Breast epithelium (tissue), 4 donors: ENCODE measurements at places on chromosomes 1 and 21. TPM values are rescaled to one million over a fixed set of nuclear protein-coding genes. Genes with fewer than 3 reads are reported as not detected.
A peak's percentile ranks its signal among the peaks of the same experiment; 100 is the strongest.

- no peak for DNase-seq
Measured at GRCh38 chr1:178066908-178067614, 26.8 kb upstream of the RASAL2 start.

DNA sequence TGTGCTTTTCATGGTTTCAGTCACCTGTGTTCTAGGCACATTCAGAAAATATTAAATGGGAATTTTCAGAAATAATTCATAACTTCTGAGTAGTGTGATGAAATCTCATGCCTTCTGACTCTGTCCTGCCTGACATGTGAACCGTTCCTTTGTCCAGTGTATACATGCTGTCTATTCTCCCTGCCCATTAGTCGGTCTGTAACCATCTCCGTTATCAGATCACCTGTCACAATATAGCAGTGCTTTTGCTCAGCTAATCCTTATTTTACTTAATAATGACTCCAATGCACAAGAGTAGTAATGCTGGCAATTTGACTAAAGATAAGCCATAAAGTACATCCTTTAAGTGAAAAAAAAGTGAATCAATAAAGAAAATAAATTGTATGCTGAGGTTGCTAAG lies 597.5 kb downstream of the BRINP3 start:
- DNase-seq, result no peak

- DNase-seq, result no peak
Measured at GRCh38 chr1:183103147-183103546, 79.9 kb downstream of the LAMC1 start.

DNA sequence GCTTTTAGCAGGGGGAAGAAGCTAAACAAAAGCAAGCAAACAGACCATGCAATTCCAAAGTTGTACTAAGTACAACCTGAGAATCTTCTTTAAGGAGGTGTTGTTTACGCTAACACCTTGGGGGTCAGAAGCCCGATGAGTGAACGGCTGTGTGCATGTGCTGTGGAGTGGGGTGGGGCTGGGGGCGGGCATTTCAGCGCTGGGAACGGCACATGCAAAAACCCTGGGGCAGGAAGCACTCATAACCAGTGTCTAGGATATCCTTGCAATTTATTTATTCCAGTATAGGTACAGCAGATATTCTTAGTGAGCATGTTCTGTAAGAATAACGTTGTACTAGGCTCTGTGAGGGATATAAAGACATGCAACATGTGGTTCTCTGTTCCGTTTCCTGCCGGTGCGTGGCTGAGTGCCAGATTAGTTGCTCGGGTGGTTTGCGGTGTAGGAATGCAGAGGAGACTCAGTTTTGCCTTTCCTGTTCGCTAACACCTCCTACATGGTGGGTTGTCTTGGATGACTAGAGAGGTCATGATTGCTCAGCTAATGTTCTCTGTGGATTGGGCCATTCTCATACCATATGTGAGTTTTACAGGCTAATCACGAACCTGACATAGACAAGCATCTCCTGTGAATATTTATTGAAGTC lies 3.7 kb downstream of the FASLG start:
- DNase-seq, result no peak

DNA sequence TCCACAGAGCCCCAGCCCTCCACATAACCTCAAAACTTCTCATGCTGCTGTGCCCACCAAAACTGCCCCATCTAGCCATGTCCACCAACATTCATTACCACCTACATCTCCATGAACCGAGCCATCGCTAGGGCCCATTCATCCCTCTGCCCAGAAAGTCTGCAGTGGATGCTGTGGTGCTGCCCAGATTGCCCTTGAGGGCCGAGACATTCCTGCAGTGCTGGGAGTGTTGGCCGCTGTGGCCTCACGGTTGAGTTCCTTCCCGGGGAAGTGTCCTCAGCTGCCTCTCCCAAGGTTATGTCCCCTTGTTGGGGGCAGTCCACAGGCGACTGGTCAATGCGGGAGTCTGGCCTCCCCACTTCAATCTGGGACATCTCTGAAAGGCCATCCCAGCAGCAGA lies 30.3 kb upstream of the DMBX1 start:
- no peak for DNase-seq

HSPA6 gene
- 5.3 TPM for total RNA-seq

- DNase-seq, result no peak
Measured at GRCh38 chr1:229028544-229028943, 242.4 kb upstream of the RAB4A start.

- no peak for DNase-seq
Measured at GRCh38 chr1:222940095-222940494, 125.3 kb downstream of the DISP1 start.

DNA sequence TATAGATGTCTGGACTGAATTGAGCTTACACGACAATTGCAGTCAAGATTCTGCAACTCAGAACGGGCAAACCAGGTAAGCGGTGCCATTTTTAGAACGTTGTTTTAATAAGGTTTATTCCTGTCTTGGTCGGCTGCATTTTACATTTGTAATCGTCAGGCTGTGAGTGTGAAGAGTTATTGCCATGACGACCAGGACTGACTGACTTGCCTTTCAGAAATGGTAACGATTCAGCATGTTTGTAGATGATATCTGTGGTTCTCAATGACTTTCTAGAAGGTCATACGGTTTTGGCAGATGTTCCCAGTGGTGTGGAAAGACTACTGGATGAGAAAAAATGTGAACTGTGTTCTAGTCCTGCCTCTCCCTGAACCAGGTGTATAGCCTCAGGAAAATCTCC lies 271.3 kb upstream of the B3GALT2 start:
- no peak for DNase-seq

GRCh38 chr21:26072666-26073615 lies 97.6 kb downstream of the APP start:
- DNase-seq, result no peak

GRCh38 chr1:169031566-169032224 lies 74.8 kb upstream of the ATP1B1 start:
- peak; percentile 63 for DNase-seq

GRCh38 chr1:1974834-1975233 lies 28.8 kb downstream of the CFAP74 start:
- no peak for DNase-seq

FAM163A gene
- total RNA-seq, result not detected

- peak; percentile 39 for DNase-seq
Measured at GRCh38 chr1:41955461-41956159, 36.9 kb upstream of the HIVEP3 start.

REN gene
- not detected for total RNA-seq

FAM78B gene
- 1.2 TPM for total RNA-seq

- no peak for DNase-seq
Measured at GRCh38 chr1:9792156-9793042, 31.4 kb downstream of the CLSTN1 start.

GRCh38 chr21:15058854-15059263 lies 5.9 kb downstream of the NRIP1 start:
- DNase-seq, result no peak

DNA sequence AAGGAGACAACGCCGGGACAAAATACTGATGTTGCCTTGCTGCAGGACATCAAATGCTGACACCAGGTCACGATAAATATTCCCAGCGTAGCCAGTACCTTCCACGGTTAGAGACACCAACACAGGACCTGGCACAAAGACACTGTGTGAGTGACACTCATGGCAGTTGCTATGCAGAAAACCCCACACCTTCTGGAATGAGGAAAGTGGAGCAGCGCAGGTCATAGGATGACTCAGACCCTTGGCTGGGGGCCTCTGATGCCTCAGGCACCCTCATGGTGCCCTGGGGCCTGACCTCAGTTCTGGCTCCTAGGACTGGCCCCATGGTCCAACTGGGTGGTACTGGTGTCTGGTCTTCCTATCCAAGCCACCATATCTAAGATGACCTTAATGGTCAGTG lies 7.0 kb downstream of the DCST2 start:
- DNase-seq, result no peak

GRCh38 chr1:87685311-87686135 lies 356.8 kb downstream of the LMO4 start:
- no peak for DNase-seq

KRTAP13-2 gene
- not detected for total RNA-seq

DNA sequence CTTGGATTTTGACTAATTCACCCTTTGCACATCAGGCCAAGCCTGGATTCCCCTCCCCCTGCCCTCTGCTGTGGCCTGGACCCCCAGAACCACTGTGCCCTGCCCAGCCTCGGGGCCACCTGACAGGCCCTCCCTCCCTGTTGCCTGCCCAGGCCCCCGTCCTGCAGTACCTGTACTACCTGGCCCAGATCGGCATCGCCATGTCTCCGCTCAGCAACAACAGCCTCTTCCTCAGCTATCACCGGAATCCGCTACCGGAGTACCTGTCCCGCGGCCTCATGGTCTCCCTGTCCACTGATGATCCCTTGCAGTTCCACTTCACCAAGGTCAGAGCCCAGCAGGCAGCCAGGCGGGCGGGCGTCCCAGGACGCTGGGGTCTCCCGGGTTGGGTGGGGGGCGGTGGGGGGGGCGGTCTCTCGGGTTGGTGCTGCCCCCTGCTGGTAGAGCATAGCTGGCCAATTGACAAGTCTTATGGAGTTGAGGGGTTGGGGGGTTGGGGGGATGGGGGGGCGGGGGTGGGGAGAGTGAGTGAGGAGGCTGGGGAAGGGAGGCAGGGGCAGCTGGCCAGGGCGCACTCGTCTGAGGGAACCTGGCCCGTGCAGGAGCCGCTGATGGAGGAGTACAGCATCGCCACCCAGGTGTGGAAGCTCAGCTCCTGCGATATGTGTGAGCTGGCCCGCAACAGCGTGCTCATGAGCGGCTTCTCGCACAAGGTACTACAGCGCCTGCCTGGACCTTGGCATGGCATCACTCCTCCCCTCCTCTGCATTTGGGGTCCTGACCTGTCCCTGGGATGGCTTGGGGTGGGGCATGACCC lies 10.7 kb downstream of the AMPD2 start:
- DNase-seq, result no peak

GRCh38 chr1:63987014-63987627 lies 213.3 kb downstream of the ROR1 start:
- DNase-seq, result no peak

WNT9A gene
- total RNA-seq, result 2.5 TPM

DNA sequence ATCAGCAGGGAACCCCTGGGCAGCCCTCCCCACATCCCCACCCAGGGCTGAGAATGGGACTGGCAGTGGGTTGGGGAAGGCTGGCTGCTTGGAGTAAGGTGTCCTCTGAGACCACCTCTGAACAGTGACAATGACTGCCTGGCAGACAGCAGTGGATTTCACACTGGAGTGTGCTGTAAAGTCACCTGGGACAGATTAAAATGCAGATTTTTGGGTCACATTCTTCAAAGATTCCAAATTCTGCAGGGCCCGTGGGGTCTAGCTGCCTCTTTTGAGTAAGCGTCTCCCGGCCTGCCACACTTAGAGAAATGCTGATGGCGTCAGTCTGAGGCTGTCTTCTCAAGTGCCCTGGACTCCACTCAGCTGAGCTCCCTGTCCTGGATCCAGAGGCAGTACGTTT lies 164.5 kb downstream of the GRIK3 start:
- DNase-seq, result no peak

RHBG gene
- total RNA-seq, result not detected

CELA2B gene
- not detected for total RNA-seq

DNA sequence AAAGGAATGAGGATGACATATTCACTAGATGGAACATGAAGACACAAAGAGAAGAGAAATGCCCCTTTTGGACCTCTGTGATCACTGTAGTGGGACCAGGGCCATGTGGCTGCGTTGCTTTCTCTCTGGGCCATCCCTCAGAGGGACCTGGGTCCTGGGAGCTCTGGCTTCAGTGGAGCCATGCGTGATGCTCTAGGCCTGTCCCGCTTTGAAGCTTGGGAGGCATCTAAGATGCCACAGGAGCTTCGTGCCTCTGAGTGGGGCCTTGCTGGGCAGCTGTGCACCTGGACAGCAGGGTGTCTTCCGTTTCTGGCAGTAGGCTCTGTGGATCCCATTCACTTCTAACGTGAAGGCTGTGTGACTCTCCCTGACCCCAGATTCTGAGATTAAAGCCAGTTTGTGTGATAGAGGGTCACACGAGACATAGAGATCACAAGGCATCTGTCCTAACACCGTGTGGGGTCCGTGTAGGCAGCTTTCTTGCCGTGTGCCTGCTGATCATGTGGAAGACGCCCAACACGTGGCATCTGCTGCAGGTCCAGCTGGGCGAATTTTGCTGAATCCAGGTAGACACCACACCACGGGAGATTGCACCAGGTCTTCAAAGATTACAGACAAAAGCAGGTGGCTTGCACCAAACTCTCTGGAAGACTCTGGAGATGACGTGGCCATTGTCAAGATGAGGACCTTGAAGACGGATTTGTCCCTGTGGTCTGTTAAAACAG lies 17.2 kb upstream of the PRSS38 start:
- DNase-seq, result no peak
